Islet precursor cell (in vitro differentiated cells): ENCODE measurements at places on chromosomes 3 and 15.

GRCh38 chr3:194098081-194098842 is 37.7 kb upstream of the HES1 start:
- no peak for DNase-seq

GRCh38 chr15:92971713-92972112 is 71.6 kb downstream of the CHD2 start:
- no peak for DNase-seq

DNA sequence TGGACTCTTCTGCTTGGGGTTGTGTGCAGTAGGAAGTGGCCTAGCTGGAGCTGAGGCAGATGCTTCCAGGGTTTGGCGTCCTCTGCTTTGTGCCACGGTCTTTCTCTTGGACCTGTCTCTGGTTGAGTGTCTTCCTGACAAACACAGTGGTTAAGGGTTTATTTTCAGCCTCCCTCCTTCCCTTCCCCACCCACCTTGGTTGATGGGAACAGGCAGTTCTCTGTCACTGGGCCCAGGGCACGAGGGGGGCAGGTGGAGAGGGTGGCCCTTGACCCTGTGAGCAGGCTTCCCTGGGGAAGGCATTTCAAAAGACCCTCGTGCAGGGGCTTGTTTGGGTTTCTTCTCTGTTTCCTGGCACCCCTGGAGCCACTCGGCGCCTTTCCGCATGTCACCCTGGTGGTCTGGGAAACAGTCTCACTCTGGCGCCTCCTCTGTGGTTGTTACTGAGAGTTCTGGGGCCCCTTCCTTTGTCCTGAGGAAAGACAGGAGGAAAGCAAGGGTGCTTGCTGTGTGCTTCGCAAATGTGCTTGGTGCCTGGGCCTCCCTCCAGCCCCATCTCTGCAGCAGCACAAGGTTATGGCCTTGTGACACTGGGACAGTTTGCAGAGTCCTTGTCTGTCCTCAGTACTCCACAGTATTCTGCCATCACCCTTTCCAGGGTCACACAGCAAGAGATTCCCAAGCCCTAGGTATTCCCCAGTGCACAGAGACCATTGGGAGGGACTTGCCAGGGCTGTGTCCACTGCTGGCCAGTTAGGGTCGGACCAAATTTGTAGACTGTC is 10.3 kb upstream of the STAB1 start:
- DNase-seq: no peak

GRCh38 chr3:14859880-14860279 is 41.1 kb downstream of the FGD5 start:
- no peak for DNase-seq

GRCh38 chr3:33391255-33391995 is 48.8 kb downstream of the UBP1 start:
- no peak for DNase-seq

DNA sequence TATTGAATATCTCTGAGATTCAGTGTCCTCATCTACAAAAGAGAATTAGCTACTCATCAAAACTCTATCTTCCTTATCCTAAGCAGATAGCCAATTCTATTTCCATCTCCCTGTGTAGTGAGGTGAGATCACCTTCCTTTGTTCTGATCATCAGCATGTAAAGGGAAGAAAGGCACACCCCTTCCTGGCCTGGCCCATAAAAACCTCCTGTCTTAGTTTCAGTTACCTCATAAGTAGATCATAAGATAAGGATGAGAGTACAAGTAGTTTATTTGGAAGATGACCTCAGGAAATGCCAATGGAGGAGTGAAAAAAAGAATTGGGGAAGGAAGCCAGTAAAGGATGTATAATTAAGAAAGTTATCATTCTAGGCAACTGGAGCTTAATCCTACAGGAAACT is 114.5 kb upstream of the GADL1 start:
- peak; percentile 82 for DNase-seq

DNA sequence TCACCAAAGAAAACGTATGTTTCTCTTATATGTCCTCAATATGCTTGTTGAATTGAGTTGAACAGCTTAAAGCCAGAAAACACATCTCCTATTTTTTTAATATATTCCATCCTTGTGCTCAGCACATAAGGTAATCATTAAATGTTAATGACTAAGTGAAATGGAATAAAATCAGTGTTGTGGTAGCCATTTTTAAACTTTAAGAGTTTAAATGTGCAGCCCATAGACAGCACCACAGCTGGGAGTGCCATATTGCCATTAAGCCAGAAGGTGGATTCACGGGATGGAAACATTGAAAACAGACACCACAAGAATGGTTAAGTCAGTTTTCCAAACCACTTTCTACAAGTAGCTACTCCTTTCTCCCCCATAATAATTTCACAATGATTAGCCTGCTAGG is 76.8 kb upstream of the C15orf61 start:
- no peak for DNase-seq

- DNase-seq: no peak
These were observed 58.9 kb upstream of the KY start for GRCh38 chr3:134709561-134710312.

DNA sequence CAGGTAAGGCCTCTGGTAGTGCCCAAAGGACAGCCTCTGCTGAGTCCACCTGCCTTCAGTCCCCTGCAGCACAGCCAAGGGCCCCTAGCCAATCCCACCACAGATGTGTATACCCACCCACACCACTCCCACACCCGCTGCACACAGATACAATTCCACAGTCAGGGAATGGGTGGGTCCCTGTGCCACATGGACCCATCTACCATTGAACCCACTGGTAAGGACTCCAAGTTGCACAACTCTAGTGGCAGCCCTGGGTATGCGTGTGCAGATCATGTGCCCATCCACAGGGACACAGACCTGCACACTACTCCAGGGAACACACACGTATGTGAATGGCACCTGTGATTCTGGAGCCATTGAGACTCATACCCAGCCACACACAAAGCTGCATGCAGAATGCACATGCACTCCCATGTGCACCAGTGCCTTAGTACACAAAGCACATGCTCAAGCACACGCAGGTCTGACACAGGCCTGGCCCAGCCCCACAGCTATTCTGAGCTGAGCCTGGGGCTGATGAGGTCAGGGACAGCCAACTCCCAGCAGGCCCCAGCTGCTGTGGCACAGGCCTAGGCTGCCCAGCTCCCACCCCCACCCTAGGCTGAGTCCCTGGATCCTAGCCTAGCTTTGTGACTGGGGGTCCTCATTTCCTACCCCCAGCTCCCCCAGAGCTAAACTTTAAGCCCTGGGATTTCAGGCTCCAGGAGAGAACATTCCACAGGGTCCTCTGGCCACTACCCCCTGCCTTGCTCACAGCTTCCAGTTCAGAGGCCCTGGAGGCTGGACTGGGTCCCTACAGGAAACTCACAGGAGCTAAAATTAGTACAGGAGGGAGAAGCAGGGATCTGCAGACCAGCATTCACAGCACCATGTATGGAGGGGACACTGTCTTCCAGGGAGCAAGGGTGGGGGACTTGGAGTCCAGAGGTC is 2.7 kb upstream of the ALS2CL start:
- no peak for DNase-seq

- DNase-seq: no peak
These were observed 16.4 kb downstream of the EFCC1 start for GRCh38 chr3:129017484-129017899.

GRCh38 chr15:45121706-45122417 is 7.7 kb downstream of the DUOXA2 start:
- DNase-seq: peak; percentile 91

- no peak for DNase-seq
These were observed 6.8 kb downstream of the ALDH1A2 start for GRCh38 chr15:58058729-58059128.

GRCh38 chr15:62426387-62426956 is 261.4 kb upstream of the C2CD4B start:
- DNase-seq: peak; percentile 47

GRCh38 chr15:29773816-29774215 is 48.5 kb downstream of the TJP1 start:
- no peak for DNase-seq

GRCh38 chr3:61117045-61117898 is 134.0 kb downstream of the FHIT start:
- DNase-seq: no peak

DNA sequence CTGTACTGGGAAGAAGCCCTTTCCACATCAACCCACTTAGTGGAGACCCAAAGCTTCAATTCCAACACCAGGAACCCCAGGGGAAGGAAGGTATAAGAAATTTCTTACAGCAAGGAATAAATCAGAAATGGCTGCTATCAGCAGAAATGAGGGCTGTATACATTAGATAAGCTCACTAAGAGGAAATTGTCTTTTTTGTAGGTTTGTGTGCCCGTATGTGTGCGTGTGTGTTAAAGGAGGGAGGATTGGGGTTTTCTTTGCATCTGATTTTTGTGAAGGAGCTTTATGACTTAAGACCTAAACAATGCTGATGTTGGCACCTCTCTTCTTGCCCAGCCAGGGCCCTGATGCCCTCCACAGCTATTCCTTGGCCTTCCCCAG is 18.6 kb downstream of the ARRDC4 start:
- no peak for DNase-seq

DNA sequence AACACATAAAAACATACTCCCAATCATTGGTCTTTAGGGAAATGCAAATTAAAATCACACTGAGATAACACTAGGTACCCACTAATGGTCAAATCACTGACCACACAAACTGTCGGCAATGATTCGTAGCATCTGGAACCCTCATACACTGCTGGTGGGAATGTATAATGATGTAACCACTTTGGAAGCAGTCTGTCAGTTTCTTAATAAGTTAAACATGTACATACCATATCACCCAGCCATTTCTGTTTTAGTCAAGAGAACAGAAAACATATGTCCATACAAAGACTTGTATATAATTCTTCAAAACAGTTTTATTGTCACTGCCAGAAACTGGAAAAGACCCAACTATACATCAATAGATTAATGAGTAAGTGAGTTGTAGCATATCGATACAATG is 63.3 kb upstream of the LRRC3B start:
- no peak for DNase-seq

DNA sequence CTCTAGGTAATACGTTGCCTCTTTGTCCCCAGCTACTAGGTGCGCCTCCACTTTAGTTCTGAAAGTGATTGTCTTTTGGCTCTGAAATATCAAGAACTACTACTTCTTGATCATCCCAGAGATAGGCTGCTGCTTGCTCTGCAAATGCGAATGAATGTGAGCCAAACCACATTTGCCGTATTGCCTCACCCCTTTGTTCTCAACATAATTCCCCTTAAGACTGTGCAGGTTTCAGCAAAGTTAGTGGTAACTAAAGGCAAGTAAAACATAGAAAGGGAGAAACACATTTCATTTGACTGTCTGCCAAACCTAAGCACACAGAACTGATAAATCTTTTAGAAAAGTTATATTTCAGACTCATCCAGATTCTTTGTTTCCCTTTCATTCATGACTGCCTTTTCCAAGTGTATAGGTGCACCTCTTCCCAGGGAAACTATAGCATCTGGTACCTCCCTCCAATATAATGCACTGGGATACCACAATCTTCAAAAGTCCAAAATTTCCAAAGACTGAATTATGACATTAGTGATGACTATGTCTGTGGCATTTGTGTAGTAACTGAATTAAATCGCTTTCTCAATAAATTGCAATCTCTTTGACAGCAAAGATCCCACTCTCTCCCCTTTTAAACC is 720.6 kb upstream of the CBLB start:
- DNase-seq: no peak

DNA sequence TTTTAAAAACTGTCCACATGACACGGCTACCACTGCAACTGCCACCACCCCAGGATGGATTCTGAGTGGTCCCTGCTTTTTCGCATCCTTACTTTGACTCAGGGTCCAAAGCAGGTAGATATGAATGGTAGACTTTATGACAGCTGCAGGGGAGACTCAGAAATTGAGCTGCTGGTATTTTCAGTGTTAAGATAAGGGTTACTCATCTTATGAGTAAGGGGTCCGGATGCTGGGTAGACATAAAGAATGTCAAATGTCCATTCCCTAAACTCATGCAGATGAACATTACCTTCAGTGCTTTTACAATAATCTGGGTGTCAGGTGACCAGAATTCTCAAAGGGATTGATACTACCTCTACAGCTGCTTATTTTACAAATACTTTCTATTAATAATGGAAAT is 25.9 kb upstream of the BBX start:
- no peak for DNase-seq

- DNase-seq: no peak
These were observed 642.9 kb upstream of the KCNMB2 start for GRCh38 chr3:177893331-177893730.
